Caco-2 (cell line): ENCODE measurements at places on chromosomes 5 and 9.
A peak's percentile ranks its signal among the peaks of the same experiment; 100 is the strongest.

- no peaks in the 10 kb centered on the region for H3K36me3 ChIP-seq
- DNase-seq, result peak; percentile 2
- H3K4me3 ChIP-seq, result no peak overlapping the region
- no peaks in the 10 kb centered on the region for H3K4me1 ChIP-seq
Measured at GRCh38 chr5:170333161-170333910, 35.8 kb upstream of the LCP2 start.

DNA sequence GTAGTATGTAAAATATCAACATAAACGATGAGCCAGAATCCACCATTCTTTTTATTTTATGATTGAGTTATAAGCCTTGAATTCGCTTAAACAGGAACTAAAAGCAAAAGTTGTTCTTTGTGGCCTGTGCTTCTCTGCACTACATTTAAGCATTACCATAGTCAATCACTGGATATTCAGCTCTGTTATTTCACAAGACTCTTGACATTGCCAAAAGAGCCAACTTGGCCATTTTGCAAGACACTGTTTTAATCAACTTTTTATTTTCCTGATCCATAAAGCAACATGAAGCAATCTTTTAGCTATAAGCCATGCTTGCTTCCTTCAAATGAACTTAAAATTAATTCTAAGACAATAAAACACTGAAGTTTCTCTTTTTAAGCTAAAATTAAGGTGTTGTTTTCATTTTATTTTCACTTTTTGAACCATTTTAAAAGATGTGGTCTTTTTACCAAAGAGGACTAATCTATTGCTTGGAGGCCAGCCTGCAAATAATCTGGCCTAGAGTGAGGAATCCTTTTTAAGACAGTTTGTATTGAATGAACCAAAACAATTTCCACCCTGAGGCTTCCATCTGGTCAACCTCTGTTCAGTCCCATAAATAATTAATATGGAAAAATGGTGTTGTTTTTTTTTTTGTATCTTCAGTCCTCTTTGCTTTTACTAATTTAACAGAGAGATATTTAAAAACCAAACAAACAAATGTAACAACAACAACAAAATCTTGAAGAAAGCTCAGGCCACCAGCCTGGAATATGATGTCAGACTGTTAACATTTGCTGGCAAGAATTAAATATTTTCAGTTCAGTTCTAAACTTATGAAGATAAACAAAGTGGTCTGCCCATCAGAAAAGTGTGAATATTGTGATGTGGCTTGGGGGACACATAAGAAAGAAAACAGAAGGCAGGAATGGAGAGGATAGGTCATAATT is 274.4 kb downstream of the MARCHF11 start:
- no peaks in the 10 kb centered on the region for H3K36me3 ChIP-seq
- H3K27ac ChIP-seq, result no peak overlapping the region
- H3K27me3 ChIP-seq, result no peaks in the 10 kb centered on the region
- no peaks in the 10 kb centered on the region for H3K4me1 ChIP-seq

GRCh38 chr9:91945277-91946085 is 4.5 kb downstream of the ROR2 start:
- no peak overlapping the region for H3K27ac ChIP-seq
- no peak overlapping the region for H3K4me3 ChIP-seq
- no peaks in the 10 kb centered on the region for H3K36me3 ChIP-seq
- no peak for DNase-seq
- H3K4me1 ChIP-seq, result no peaks in the 10 kb centered on the region

GRCh38 chr9:111891910-111892499 is 4.6 kb upstream of the UGCG start:
- no peak overlapping the region for H3K27ac ChIP-seq
- H3K27me3 ChIP-seq, result no peaks in the 10 kb centered on the region
- H3K4me3 ChIP-seq, result no peak overlapping the region
- H3K36me3 ChIP-seq, result no peaks in the 10 kb centered on the region
- DNase-seq, result peak; percentile 40
- H3K4me1 ChIP-seq, result peaks cover 34% of the 10 kb centered on the region

GRCh38 chr5:176425138-176425537 is 8.8 kb upstream of the CLTB start:
- peaks cover 21% of the 10 kb centered on the region for H3K4me1 ChIP-seq
- no peaks in the 10 kb centered on the region for H3K27me3 ChIP-seq
- H3K4me3 ChIP-seq, result no peak overlapping the region
- peak overlapping the region; percentile 76 for H3K27ac ChIP-seq
- no peaks in the 10 kb centered on the region for H3K36me3 ChIP-seq
- DNase-seq, result peak; percentile 62

DNA sequence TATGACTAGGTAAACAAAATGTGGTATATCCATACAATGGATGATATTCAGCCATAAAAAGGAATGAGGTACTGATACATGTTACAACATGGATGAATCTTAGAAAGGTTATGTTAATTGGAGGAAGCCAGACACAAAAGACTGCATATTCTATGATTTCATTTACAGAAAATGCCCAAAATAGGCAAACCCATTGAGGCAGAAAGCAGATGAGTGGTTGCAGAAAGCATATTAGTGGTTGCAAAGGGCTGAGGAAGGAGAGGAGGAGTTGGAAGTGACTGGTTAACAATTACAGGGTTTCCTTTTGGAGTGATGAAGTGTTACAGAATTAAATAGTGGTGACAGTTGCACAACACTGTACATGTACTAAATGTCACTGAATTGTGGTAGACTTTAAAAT is 17.7 kb downstream of the PLGRKT start:
- no peaks in the 10 kb centered on the region for H3K36me3 ChIP-seq
- no peaks in the 10 kb centered on the region for H3K27me3 ChIP-seq
- H3K4me3 ChIP-seq, result no peak overlapping the region
- no peaks in the 10 kb centered on the region for H3K4me1 ChIP-seq
- H3K27ac ChIP-seq, result no peak overlapping the region

DNA sequence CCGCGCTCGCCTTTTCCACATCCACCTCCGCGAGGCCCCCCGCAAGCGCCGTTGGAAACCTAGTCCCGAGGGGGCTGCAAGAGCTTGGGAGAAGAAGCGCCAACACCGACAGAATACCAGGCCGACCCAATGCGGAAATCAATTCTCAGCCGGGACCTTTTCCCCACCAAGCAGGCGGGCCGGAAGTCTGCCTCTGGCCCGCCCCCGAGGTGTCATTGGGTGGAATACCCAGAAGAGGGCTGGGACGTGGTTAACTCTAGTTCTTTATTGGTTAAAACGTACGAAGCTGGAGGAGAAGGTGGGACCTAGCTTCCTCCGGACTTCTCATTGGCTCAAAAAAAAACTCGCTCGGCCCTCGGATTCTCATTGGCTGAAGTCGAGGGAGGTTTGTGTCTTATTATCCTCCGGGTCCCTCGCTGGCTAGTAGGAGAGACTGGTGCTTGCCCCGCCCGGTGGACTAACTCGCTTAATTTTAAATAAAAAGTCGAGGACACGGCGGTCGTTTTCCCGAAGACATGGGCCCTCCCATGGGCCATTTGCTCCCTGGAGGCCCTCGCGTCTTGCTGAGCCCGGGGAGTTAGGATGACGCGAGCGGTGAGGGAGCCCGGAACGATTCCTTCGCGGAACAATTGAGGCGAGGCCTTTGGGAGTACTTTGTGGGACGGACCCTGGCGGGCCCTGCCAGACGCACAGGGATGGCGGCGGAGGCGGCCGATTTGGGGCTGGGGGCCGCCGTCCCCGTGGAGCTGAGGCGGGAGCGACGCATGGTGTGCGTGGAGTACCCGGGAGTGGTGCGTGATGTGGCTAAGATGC is at the start of gene GTF3C5:
TSS of gene GTF3C5 (plus strand) at position 681 of the 813 bp plus-strand sequence. CDS start at position 696, 15 bp downstream.
- H3K27ac ChIP-seq, result peak within 1 kb of the TSS; percentile 95
- peaks cover 9% of the 10 kb centered on the region; the same call in 1 of the 2 replicates for H3K4me1 ChIP-seq
- H3K36me3 ChIP-seq, result peaks cover 1% of the 10 kb centered on the region

GRCh38 chr5:94745786-94746730 is 127.6 kb downstream of the SLF1 start:
- H3K27me3 ChIP-seq, result no peaks in the 10 kb centered on the region
- no peak for DNase-seq
- no peak overlapping the region for H3K4me3 ChIP-seq
- no peaks in the 10 kb centered on the region for H3K4me1 ChIP-seq
- no peaks in the 10 kb centered on the region for H3K36me3 ChIP-seq
- no peak overlapping the region for H3K27ac ChIP-seq

GRCh38 chr5:68074633-68075032 is 140.9 kb upstream of the PIK3R1 start:
- H3K4me1 ChIP-seq, result no peaks in the 10 kb centered on the region
- H3K36me3 ChIP-seq, result no peaks in the 10 kb centered on the region
- DNase-seq, result no peak
- no peak overlapping the region for H3K4me3 ChIP-seq
- H3K27me3 ChIP-seq, result no peaks in the 10 kb centered on the region

DNA sequence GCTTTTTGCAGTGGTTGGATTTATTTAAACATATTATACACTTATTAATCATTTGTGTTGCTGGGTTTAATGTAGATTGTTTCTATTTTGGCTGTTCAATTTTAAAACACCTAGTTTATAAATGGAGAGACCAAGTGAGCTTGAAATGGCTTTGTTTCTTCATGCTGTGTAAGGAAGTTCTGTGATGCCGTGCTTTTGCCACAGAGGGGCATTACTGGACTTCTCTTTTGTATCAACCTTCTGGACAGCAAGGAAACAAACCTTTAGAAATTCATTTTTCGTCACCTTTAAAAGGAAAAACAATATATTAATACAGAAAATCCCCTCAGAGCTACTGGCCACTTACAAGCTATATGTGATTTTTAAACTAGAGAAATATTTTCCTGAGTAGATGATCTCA is 81.9 kb downstream of the DMRTA1 start:
- H3K4me1 ChIP-seq, result no peaks in the 10 kb centered on the region
- no peak overlapping the region for H3K27ac ChIP-seq
- no peak overlapping the region for H3K4me3 ChIP-seq

GRCh38 chr5:61319388-61320146 is 12.5 kb upstream of the ZSWIM6 start:
- no peak overlapping the region for H3K4me3 ChIP-seq
- DNase-seq, result no peak
- H3K27ac ChIP-seq, result no peak overlapping the region
- H3K4me1 ChIP-seq, result no peaks in the 10 kb centered on the region
- no peaks in the 10 kb centered on the region for H3K36me3 ChIP-seq
- no peaks in the 10 kb centered on the region for H3K27me3 ChIP-seq

DNA sequence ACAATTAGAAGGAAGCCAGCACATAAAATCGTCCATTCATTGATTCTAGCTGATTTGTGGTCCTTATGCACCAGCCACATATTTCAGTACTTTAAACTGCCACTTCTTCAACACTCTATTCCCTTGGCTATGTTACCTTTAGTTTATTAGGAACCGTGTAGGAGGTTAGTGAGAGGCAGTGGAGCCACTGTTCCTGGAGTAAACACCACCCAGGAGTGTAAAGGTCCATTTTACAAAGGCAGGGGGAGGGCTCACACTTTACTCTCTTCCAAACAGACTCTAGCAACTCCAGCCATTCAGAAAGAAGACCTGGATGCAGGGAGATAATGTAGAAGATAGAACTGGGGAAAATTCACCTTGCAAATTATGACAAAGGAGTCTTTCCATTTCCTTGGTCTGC is 170.2 kb upstream of the RPS23 start:
- H3K27me3 ChIP-seq, result no peaks in the 10 kb centered on the region
- H3K36me3 ChIP-seq, result no peaks in the 10 kb centered on the region; the same call in 1 of the 2 replicates
- DNase-seq, result no peak
- no peak overlapping the region for H3K27ac ChIP-seq
- no peak overlapping the region for H3K4me3 ChIP-seq
- H3K4me1 ChIP-seq, result peaks cover 8% of the 10 kb centered on the region

- no peaks in the 10 kb centered on the region for H3K36me3 ChIP-seq
- no peaks in the 10 kb centered on the region for H3K4me1 ChIP-seq
- no peaks in the 10 kb centered on the region for H3K27me3 ChIP-seq
- H3K4me3 ChIP-seq, result no peak overlapping the region
- no peak for DNase-seq
Measured at GRCh38 chr9:127841087-127841835, 13.2 kb downstream of the ENG start.

DNA sequence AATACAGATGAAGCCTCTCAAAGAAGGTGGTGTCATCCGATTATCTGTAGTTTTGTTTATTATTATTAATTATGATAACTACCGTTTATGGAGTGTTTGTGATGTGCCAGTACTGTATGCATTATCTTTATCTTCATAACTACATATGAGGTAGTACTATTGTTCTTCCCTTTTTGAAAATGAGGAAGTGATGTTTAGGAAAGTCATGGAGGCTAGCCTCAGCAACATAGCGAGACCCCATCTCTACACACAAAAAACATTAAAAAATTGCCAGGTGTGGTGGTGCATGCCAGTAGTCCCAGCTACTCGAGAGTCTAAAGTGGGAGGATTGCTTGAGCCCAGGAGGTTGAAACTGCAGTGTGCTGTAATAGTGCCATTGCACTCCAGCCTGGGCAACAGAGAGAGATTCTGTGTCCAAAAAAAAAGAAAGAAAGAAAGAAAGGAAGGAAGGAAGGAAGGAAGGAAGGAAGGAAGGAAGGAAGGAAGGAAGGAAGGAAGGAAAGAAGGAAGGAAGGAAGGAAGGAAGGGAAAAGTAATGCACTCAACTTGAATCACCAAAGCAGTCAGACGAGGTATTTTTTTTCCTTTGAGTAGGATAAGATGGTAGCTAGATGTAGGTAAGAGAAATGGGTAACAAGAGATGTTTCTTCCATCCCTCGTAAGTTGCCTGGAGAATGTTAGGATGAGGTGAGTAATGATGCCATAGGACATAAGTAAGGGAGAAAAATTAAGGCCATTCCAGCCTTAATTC is 47.8 kb downstream of the PAM start:
- H3K36me3 ChIP-seq, result no peaks in the 10 kb centered on the region
- no peaks in the 10 kb centered on the region for H3K27me3 ChIP-seq
- H3K4me1 ChIP-seq, result peaks cover 6% of the 10 kb centered on the region; the same call in 1 of the 2 replicates
- no peak for DNase-seq
- H3K27ac ChIP-seq, result no peak overlapping the region

DNA sequence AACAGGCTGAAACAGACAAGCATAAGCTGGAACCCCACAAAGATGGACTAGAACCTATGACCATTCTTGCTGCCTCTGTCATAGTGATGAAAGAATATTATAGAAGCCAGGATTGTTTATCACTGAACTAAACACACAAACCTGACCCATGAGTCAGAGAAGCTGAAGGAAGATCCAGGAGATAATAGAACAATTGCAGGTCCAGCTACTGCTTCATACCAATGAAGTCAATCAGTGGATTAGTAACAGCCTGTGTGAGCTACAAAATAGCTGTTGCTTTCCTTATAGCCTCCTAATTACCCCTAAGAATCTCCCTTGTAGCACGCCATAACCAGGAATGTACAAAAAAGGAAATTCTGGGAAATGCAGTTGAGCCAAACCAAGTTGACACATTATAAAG is 459.9 kb upstream of the ZNF462 start:
- H3K4me3 ChIP-seq, result no peak overlapping the region
- peak; percentile 11 for DNase-seq
- H3K36me3 ChIP-seq, result no peaks in the 10 kb centered on the region
- peaks cover 25% of the 10 kb centered on the region for H3K4me1 ChIP-seq
- no peaks in the 10 kb centered on the region for H3K27me3 ChIP-seq
- no peak overlapping the region for H3K27ac ChIP-seq

GRCh38 chr5:14256756-14257393 is 113.7 kb downstream of the TRIO start:
- no peak overlapping the region for H3K4me3 ChIP-seq
- no peaks in the 10 kb centered on the region for H3K36me3 ChIP-seq
- DNase-seq, result no peak
- no peak overlapping the region for H3K27ac ChIP-seq
